ENCODE measurements at places on chromosomes 7 and 10. TPM values are rescaled to one million over a fixed set of nuclear protein-coding genes. Genes with fewer than 3 reads are reported as not detected.

DNA sequence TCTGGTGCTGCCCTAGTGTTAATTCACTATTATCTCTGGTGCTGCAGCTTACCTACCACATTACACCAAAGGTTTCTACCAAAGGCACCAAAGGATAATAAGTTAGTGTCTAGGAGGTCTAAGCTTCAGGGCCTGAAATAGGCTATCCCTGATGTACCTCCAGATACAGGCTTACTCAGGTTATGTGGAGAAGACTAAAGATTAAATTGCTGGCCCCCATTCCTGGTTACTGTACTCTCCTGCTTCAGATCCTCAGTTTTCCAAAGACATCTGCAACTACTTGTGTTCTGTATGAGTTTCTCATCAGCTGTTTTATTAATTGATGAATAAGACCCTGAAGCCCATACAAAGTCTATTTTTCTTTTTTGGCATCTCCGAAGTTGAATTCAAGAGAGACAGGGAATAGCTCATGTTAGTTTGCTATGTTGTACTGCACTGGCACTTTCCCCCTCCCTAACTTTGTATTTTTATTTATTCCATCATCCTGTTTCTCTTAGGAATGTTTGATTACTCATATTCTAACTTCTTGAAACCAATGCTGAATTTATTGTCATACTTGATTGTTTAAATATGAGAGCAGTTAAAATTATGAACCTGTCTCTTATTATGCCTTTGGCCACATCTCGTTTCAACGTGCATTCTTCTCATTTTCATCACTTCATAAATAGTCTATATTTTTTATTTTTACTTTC lies 85.9 kb downstream of the PON1 start:
- no peak for DNase-seq

DNA sequence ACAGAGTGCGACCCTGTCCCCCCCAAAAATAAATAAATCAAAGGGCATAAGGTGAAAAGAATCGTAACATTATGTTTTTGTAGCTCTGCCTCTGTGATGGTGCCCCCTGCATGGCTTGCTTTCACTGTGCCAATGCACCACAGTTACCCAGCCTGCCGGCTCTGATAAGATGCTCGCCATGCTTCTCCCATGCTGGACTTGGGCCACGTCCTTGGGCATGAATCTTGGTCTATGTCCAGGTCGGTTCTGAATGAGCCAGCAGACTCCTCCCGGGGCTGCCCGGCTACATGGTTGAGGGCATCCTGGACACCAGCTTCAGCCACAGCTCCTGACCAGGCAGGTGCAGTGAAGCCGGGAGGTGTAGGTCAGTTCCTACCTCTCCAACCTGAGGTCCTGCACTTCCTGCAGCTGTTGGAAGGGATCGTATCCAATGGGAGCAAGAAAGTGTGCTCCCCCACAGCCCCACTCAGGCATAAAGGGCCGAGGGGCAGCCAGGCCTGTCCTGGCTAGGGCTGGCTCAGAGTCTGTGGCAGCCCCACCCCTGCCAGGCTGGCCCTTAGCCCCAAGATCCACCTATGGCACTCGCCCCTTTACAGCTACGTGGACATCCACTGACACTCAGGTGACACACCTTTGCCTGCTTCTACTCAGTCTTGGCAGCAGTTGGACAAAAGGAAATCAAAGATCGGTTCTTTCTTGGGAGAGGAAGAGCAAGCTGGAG lies 34.1 kb downstream of the CHST3 start:
- no peak for DNase-seq

DNA sequence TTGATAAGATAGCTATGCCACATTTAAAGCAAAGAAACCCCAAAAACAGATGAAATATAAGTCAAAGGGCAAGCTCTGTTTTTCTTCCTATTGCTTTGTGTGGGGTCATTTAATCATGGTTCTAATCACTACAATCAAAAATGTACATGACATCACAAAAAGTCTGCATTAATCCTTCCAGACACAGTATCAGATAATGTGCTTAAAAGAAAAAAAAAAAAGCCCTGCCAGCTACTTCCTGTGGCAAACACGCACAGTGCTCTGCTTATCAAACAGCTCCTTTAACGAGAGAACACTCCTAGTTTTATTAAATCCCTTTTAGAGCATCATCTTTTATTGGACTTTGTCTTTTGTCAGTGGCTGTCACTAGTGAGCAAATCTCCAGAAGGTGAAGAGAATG lies 1005.8 kb downstream of the GATA3 start:
- DNase-seq: no peak

- no peak for DNase-seq
Measured at GRCh38 chr7:141585592-141586510, 34.6 kb downstream of the AGK start.

DNA sequence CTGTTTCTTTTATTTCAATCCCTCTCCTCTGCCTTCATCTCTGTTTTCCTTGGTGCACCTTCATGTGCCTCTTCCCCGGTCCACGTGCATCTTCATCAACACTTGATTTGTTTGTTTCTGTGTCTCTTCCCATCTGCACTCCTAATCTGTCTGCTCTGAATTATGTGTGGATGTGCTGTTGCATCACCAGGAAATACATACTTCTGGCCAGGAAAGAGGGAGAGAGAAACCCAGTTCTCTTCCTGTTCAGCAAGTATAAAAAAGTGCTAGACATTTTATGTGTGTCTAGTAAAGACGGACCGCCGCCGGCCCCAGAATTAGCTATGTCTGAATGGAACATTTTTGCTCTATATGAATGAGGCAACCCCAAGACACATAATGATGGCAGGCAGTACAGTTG lies 93.8 kb downstream of the CALD1 start:
- DNase-seq: no peak

DNA sequence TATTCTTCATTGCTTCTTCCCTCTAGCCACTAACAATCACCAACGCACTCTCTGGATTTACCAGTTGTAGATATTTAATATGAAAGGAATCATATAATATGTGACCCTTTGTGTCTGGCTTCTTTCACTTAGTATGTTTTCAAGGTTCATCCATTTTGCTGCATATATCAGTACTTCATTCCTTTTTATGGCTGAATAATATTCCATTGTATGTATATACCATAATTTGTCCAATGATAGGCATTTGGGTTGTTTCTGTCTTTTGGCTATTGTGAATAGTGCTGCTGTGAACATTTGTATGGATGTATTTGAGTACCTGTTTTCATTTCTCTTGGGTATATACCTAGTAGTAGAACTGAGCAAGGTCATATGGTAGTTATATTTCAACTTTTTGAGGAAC lies 7.3 kb downstream of the AKAP9 start:
- no peak for DNase-seq

- no peak for DNase-seq
Measured at GRCh38 chr10:43361547-43362190, 9.8 kb upstream of the FXYD4 start.

- no peak for DNase-seq
Measured at GRCh38 chr10:70926226-70927000, 38.0 kb upstream of the PCBD1 start.

DNA sequence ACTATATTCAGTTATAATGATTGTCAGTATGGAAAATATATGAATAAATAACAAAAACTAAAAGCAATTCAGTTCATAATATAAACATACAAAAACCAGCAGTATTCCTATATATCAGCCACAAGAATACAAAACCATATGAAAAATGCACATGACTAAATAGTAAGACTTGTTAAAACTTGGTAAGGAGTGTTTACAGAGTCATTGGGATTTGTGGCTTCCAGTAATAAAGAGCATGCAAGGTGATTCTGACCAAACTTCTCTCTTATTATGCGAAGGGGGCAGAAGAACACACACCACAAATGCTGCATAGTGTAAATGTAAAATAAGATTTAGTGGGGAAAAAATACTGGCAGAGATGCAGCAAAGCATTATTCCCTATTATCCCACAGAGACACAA lies 8.8 kb upstream of the CNOT4 start:
- DNase-seq: no peak

- DNase-seq: no peak
Measured at GRCh38 chr7:106867641-106868351, 2.7 kb downstream of the PIK3CG start.

DNA sequence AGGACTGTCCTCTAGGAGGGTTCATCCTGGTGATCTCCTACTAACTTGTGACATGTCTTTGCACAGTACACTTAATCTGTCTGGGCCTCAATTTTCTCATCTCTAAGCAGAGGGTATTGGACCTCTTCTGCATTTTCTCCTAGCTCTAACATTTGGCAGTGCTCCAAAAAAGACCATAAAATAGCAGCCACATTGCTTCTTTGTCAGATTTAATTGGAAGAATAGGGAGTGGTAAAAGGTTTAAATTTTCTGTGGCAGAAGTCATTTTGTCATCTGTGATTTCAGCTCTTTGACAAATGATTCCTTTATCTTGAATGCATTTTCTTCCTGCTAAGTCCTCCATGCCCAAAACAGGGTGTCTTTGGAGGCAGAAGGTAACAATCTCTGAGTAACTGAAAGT lies 289.9 kb upstream of the LRGUK start:
- DNase-seq: no peak

- DNase-seq: no peak
Measured at GRCh38 chr10:93461109-93461806, 20.9 kb downstream of the MYOF start.

SMARCD3 gene
- total RNA-seq: 4.3 TPM

ARHGEF5 gene
- 67.1 TPM for total RNA-seq

PIK3CG gene
- 2.3 TPM for total RNA-seq

PRR15 gene
- total RNA-seq: 194 TPM

GPR37 gene
- total RNA-seq: 0.64 TPM

SEMA3C gene
- 41.9 TPM for total RNA-seq

Data from colonic mucosa (tissue), 4 donors.